Activated CD4-positive, alpha-beta memory T cell treated with anti-CD3 and anti-CD28 coated beads for 36 hours (primary cell): ENCODE measurements at places on chromosomes 16 and 17. TPM values are rescaled to one million over a fixed set of nuclear protein-coding genes. Genes with fewer than 3 reads are reported as not detected.

- DNase-seq: no peak
- no peaks in the 10 kb centered on the region for H3K36me3 ChIP-seq
- H3K27ac ChIP-seq: no peak overlapping the region
Measured at GRCh38 chr17:10050597-10051101, 145.6 kb upstream of the RCVRN start.

GRCh38 chr17:28485049-28485448, 11.6 kb downstream of the SLC13A2 start:
- H3K27me3 ChIP-seq: no peaks in the 10 kb centered on the region
- H3K36me3 ChIP-seq: no peaks in the 10 kb centered on the region
- H3K27ac ChIP-seq: no peak overlapping the region
- DNase-seq: no peak

- no peaks in the 10 kb centered on the region for H3K27me3 ChIP-seq
- H3K27ac ChIP-seq: no peak overlapping the region
- H3K4me3 ChIP-seq: no peak overlapping the region
- DNase-seq: no peak
- no peaks in the 10 kb centered on the region for H3K4me1 ChIP-seq
Measured at GRCh38 chr17:29504711-29505110, 62.1 kb downstream of the ABHD15 start.

The PPY gene
- 0.90 TPM for total RNA-seq
